ENCODE measurements at places on chromosomes 12 and 14.

DNA sequence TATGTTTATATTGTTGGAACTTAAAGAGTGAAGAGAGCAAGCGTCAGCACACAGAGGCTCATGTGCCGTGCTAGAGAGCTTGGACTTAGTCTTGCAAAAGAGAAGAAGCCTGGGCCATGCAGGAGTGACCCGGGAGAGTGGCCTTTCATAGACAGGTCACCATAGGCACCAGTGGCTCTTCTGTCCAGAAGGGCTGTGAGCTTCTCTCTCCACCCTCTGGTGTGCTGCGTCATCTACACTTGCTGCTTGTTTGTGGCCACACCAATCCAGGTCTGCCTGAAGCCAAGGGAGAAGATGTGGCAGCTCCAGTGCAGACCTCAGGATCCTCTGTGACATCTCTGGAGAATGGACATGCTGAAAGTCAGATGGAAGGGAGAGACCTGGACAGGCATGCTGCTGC is 74.4 kb downstream of the NTF3 start:
- DNase-seq, result no peak

- DNase-seq, result no peak
Measured at GRCh38 chr12:46692606-46693005, 133.2 kb downstream of the SLC38A4 start.

DNA sequence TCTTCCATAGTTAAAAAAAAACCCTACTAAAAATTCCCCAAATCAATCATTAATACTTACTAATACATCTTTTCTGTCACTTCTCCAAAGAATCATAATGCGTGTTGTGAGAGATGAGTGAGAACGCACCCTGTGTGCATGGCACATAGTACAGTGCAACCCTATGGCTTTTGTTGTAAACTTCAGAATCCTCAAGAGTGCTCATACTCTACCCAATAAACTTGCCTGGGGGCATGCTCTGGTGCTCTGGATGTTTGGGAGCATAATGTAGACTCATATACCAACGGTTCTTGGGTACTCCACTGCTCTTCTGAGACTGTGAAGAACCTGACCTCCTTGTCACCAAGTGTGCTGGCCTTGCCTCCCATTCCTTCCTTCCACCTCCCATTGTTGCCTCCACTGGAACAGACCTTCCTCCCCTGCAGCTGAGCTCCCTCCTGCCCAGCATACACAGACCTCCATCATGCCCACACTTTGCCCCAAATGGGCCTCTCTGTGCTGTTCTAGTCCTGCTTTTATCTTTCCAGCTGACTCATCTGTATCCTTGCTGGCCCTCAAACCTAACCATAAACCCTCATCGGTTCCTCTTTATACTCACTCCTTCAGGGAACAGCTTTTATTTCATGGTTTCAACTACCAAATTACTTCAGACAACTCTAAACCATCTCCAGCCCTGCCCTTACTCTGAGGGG is 8.9 kb downstream of the DCP1B start:
- no peak for DNase-seq

GRCh38 chr14:65186951-65187350 is 84.6 kb upstream of the MAX start:
- DNase-seq, result no peak

DNA sequence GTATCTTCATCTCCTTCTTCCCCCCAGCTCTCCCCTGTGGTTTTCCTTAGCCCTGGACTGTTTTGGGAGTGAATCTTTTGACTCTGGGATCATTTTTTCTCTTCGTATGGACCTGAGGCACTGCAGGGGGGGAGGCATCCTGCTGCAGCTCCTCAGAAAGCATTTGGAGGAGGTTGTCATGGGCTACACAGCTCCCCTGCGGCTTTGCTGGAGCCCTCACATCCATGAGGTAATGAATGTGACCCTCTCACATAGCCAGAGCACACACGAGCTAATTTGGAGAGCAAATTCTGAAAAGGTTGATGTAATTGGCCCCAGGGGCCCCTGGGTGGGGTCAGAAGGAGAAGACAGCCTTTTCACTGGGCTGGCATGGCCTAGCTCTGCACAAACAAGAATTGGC is 110.9 kb downstream of the PAH start:
- DNase-seq, result no peak

- DNase-seq, result no peak
Measured at GRCh38 chr12:78534311-78534710, 330.3 kb upstream of the SYT1 start.

- no peak for DNase-seq
Measured at GRCh38 chr14:104724407-104724980, 465 bp downstream of the ADSS1 start.

DNA sequence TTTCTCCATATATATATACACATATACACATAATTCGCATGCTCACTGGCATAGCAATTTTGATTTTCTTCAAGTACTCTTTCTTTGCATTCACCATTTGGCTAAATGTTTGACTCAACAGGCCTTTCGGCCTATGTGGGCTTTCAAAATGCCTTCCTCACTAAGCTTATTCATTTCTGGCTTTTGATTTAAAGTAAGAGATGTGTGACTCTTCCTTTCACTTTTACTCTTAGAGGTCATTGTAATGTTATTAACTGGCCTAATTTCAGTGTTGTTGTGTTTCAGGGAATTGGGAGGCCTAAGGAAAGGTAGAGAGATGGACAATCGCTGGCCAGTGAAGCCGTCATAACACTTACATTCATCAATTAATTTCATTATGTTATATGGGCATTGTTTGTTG is 14.5 kb upstream of the KLRD1 start:
- DNase-seq, result no peak

- DNase-seq, result no peak
Measured at GRCh38 chr12:13173012-13173932, 23.3 kb upstream of the EMP1 start.

GRCh38 chr14:101761032-101761880 is at the start of gene PPP2R5C:
Gene PPP2R5C (plus strand): TSS chr14:101761709. CDS start chr14:101761894, 185 bp downstream.
- peak; percentile 90 for DNase-seq

DNA sequence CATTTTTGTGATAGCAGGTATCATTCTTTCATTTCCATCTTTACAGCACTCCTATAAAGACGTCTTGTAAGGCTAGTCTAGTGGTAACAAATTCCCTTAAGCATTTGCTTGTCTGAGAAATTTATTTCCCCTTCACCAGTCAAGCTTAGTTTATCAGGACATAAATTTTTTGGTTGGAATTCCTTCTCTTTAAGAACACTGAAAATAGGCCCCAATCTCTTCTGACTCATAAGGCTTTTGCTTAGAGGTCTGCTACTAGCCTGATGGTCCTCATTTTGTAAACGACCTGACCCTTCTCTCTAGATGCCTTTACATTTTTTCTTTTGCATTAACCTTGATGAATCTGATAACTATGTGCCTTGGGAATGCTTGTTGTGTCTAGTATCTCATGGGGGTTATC is 20.3 kb downstream of the OLR1 start:
- DNase-seq, result no peak

DNA sequence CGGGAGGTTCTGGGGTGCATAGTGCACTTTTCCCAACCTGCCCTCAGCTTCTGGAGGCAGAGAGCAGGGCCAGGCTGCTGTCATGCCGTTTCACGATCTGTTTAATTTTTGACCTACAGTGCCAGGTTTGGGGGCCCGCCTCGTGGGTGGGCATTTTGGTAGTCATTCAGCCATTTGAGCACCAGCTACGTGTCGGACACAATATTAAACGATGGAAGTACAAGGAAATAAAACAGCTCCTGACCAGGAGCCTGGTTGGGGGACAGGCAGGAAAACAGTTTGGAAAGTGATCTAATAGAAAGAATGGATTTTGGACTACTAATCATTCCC is 708 bp downstream of the FNTB start:
- no peak for DNase-seq

- no peak for DNase-seq
Measured at GRCh38 chr12:109291117-109291516, 18.0 kb downstream of the FOXN4 start.

DNA sequence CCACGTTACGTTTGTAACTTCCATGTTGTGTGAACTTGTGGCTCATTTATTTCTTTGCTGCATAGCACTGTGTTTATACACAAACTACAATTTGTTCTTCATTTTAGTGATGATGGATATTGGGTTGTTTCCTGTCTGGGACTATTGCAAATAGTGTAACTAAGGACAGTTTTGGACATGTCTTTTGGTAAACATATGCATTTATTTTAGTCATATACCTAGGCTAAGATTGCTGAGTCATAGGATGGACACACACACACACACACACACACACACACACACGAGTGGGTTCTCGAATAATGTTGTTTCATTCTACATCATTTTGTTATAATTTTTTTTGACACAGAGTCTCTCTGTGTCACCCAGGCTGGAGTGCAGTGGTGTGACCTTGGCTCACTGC is 123.5 kb upstream of the CAND1 start:
- no peak for DNase-seq

GRCh38 chr12:124673801-124674617 is 106.6 kb upstream of the NCOR2 start:
- no peak for DNase-seq

GRCh38 chr12:1474574-1475153 is 119.7 kb downstream of the FBXL14 start:
- no peak for DNase-seq

DNA sequence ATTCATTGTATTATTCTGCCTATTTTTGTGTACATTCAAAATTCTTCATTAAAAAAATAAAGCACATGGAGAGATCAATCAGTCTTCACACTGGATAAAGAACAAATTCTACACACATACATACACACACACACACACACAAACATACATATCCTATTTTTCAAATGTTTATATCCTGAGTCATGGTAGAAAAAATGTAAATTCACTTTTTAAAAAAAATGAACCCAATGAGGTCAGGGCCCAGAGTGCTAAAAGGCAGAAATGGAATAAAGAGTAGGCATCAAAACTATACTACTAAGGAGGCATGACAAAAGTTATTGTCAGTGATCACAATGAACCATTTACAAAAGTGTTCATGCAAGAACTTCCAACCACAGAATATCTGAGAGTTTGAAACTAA is 17.3 kb downstream of the GALC start:
- DNase-seq, result no peak

- DNase-seq, result no peak
Measured at GRCh38 chr12:16155938-16156337, 121.5 kb downstream of the SLC15A5 start.

DNA sequence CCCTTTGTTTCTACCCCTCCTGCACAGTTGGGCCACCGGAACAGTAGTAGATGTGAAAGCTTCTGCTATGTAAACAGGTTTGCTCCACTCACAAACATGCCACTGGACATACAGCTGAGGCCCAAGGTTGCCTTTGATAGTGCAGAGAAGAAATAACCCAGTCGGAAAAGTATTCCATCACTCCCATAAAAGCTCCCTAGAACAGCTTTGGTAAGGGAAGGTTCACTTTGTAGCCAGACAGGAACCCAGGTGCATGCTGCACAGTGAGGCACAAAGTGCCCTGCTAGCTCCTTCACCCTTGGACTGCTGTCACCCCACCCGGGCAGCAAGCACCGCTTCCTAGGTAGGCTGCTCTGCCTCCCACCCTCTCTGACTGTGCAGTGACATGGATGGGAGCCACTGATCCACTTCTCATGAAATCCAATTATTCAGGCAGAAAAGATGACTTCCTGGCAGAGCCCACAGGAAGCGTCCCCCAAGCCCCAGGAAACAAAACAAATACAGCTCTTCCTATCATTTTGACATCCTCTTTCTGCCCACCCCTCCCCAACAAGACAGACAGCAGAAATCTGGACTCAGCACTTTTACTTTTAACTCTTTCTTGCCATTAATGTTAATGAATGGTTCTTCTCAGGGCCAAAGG is 100.2 kb downstream of the SRGAP1 start:
- DNase-seq, result peak; percentile 17

- DNase-seq, result no peak
Measured at GRCh38 chr14:101097109-101097793, 193.7 kb upstream of the RTL1 start.

DNA sequence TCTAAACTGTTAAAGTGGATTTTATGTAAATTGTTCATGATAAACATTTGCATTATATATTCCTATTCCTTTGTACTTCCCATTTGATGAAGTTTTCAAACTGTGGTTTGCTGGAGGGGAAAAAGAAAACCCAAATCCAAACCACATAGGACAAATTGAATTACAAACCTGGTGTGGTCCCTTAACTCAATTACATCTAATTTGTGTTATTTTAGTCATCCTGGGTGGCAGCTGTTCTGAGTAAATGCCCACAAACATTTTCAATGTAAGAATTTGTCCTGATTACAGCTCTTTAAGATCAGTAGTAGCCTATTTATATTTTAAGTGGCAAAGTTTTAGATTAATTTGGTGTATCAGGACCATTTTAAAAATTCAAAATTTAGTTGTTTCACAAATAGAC is 153.9 kb downstream of the RAD51B start:
- no peak for DNase-seq

DNA sequence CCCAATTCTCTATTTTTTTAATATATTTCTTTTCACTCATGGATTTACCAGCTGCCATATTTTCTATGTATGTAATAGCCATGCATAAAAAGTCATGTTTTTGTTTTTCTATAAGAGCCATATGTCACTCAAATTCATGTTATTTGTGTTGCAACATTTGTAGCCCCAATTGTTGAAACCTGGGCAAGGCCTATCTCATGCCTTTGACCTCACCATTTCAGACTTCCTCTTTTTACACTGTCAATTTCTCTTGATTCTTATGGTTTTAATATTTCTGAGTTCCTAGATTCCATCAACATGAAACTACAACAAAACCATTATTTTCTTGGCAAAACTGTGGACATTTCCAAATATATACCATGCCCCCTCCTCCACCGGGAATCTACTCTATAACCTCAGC is 647.5 kb downstream of the C12orf50 start:
- no peak for DNase-seq

- no peak for DNase-seq
Measured at GRCh38 chr14:74511966-74512830, 18.6 kb downstream of the ISCA2 start.

DNA sequence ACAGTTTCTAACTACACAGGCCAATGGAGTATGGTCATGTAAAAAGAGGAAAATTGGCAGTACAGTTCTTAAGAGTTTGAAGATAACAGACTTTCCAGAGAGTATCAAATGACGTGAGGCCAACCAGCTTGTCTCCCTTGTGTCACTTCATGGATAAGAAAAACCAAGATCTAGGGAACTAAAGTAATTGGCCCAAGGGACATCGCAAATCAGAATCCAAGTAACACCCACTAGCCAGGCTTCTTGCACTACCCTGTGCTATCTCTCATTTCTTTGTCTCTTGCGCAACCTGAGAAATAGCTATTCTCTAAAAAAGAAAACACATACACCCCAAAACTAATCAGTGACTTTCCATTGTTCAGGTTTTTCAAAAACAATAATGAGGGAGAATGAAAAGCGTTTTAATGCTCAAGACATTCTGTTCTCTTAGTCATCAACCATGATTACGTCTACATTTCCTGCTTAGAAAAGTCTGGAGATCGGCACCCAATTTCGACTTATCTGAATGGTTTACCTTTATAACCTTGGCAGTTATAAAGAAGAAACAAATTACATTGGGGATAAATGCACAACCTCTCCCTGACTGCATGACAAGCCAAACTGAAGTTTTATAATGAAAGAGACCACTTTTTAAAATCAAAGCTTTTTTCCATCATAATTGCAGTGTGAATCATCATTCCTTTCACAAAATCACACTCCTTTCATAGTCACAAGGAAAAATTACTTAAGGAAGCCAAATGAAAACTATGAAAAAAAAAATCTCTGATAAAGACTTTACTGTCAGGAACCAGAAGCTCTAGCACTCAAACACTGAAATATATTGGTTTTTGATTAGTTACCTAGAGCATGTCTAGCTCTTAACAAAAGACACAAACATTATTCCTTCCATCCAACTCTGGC is 42.1 kb downstream of the TMTC1 start:
- no peak for DNase-seq

Data from endothelial cell (in vitro differentiated cells).